MM.1S (cell line): ENCODE measurements at places on chromosomes 5 and 9.
A peak's percentile ranks its signal among the peaks of the same experiment; 100 is the strongest.

GRCh38 chr9:115195912-115196311 is 78.0 kb upstream of the TNC start:
- no peak for DNase-seq

DNA sequence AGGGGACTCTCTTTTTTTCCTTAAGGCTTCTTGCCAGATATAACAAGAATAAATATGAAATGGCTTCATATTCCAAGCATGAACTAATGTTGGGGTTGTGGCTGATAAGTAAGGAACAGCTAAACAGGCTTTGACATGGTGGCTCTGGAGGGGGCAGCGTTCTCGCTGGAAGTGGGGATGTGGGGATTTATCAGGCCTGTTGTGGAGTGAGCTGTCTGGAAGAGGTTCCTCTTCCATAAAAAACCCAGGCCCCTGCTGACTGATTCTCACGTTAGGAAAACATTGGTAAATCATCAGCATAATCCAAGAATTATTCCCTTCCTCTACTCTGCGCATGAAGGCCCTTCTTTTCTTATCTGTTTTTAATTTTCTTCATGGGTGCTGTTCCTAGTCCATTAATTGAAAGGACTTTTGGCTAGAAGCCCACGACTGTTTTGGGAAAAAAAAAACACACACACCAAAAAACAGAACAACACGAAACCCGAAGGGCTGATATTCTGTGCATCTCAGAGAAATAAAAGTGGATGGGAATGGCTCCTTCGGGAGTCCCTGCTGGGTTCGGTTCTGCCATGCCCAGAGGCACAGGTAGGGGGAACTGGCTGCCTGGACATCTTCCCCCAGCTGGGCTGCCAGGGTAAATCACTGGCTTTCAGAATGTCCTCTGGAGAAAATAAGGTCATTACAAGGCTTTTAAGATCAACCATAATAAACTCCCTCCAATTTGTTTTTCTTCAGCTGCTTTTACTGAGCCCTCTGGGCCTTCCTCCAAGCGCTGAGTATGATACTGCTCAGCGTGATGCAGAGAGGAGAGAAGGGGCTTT is 297.0 kb downstream of the SLIT3 start:
- no peak for DNase-seq

DNA sequence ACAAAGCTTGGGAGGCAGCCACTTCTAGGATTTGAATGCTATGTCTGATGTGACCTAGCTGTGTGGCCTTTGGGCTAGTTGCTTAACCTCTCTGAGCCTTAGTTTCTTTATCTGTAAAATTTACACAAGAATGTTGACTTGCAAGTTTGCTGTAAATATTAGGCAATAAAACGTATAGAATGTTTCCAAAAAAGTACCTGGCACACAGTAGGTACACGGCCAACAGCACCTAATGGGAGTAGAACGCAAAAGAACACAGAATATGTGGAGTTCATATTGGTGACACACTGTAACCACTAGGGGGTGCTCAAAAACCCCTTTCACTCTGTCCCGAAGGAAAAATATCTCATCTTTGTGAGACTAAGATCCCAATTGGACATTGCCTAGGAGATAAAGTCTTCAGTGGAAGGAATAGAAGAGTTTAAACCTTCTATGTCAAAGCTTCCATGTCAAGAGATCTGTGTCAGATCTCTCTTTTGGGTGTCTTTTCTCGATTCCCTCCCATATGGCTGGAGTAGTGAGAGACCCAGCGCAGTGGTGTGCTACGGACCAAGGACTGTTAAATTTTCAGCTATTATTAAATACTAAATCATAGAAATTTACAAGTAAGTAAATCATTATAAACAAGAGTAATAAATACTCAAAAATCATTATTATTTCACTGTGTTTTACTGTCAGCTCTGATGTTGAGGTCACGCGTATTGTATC is 145.4 kb upstream of the RAD23B start:
- DNase-seq: no peak

DNA sequence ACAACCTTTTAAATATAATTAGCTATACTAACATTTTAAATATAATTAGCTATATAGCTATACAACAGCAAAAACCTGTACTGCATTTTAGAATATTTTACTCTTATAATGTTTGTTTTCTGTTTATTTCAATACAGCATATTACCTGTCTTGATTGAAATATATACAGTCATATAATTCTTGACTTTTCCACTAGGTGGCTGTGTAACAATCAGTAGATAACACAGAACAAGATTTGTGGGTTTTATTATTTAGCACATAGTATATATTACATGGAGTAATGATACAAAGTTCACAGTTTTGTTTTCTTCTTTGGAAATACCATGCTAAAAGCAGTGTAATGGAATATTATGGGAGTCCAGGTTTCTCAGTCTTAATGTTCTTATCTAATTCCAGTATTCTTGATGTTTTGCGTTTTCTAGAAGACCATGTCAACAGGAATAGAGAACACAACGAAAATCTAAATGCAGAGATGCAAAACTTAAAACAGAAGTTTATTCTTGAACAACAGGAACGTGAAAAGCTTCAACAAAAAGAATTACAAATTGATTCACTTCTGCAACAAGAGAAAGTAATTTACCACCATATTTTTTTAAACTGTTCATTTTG is 13.3 kb downstream of the HMMR start:
- DNase-seq: peak; percentile 42

DNA sequence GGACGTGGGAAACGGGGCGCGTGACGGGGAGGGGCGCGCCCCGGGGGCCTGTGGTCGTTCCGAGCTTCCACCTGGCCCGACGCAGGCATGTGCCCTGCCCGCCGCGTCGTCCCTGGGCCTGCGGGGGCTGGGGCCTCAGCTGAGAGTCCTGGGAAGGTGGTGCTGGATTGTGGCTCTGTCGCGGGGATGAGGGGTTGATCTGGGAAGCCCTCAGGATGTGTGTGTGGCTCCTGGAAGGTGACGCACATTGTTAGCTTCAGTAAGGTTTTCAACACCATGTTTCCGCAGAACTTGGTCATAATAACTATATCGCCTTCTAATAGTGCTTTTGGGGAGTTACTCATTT is 589.1 kb downstream of the MTRR start:
- DNase-seq: no peak

DNA sequence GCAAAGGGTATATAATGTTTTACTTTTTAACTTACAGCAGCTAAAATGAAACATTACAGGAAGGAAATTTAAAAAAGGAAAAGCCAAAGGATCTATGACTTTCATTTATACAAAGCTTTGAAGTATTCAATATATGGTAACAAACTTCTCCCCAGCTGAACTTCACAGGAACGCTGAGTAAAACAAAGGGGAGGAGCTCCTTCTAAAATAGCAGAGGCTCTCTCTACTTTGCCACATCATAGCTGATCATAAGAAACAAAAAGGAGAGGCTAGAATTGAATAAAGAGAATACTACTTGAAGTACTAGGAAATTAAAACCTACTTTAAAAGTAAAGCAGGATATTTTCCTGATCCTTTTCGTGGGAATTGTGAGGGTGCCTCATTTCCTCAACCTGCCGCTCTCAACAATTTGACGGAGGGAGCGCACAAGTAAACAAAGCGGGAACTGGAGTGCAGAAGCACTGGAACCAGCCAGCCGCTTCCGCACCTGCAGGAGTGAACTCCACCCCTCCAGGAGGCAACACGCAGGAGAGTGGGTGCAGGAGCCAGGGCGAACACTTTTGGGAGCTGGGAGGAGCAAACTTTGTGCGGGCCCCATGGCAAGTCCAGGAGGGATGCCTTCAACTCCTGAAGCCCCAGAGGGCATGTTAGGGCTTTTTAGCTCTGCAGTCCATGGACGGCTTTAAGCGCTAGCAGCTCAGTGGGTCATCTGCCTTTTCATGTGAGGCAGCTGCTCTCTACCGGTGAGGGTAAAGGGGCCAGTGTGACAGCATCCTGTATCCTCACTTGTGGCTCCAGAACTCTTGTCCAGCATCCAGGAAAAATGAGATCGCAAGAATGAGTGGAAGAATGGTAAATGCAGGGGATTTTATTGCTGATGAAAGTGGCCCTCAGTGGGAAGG is 757.4 kb downstream of the PTPRD start:
- peak; percentile 25 for DNase-seq

DNA sequence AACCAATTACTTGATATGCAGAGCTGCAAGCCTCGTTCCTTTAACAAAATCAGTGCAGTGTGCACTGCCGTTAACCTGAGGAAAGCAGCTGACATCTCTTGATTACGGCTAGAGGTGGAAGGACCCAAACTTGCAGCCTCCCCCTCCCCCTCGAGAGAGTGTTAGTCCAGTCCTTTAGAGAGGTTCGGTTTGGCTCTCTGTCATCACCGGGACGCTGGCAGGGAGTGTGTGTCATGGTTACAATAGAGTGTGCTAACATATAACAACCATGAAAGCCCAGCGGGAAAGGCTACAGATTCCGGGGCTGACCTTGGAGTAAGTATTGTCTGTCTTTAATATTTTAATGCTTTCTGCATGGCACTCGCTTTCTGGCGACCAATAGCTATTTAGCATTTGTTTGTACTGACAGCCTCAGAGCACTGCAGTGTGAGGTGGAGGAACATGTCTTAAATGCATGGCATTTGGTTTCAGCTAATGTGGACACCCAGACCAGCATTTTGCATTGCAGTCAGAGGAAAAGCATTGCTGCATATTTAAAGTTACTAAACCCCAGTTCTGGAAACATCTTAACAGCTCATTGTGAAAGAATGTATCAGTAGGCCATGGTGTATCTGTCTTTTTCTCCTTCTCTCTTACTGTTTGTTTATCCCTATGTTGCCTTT is 237.5 kb downstream of the CD180 start:
- DNase-seq: no peak

DNA sequence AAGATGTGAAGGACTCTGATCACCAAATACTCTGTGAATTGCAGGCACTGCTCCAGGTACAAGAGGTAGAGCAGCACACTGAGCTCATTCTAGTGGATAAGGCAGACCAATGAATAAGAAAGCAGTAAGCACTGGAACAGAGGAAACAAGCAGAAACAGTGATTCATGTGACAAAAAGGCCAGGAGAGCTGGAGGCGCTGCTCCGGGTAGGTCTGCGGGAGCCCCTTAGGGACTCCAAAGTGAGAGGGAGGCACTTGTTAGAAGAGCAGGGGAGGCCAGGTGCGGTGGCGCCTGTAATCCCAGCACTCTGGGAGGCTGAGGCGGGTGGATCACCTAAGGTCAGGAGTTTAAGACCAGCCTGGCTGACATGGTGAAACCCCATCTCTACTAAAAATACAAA is 231.6 kb upstream of the NFIL3 start:
- DNase-seq: no peak

DNA sequence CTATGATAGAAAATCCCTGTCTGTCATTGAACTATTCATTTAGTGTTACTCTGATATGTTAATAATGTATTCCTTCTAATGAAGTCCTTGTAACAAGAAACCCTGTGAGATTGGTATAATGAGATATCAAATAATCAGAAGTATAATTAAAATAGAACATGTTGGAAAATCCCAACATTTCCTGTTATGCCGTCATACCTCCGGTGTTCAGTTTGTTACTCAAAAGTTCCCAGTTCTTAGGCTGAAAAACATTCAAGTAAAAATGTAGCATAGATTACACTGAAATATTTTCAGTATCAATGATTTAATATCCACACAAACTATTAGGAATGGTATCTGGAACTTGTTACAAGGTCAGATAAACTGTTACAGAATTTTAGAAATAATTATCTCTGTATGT is 227.5 kb downstream of the GNA14 start:
- no peak for DNase-seq

GRCh38 chr5:130102375-130102774 is 198.1 kb downstream of the CHSY3 start:
- peak; percentile 84 for DNase-seq

GRCh38 chr9:35745569-35745968 is 3.5 kb downstream of the GBA2 start:
- no peak for DNase-seq

DNA sequence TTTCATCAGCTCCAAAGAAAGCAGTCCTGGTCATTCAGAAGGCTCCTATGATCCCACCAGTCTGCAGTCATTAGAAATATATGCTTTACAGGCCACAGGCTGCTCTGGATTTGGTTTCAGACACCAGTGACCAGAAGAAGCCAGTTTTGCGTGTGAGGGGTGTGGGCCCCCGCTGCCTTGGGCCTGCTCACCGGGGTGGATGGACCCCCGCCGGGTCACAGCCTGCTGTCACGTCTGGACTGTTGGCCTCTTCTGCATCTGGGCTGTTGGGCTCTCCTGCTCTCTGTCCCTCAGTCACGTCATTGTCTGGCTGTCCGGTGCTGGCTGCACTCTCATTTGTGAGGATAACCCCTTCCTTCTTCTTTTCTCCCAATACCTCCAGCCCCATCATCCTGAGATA is 33.1 kb downstream of the NSUN2 start:
- DNase-seq: no peak
